Liver (tissue), 10 donors: ENCODE measurements at places on chromosomes 2 and 18.

GRCh38 chr2:172674034-172674967 is 61.3 kb upstream of the RAPGEF4 start:
- peak; percentile 61 for DNase-seq

- DNase-seq = no peak
These were observed 217.7 kb downstream of the MBD5 start for GRCh38 chr2:148238561-148238960.

GRCh38 chr2:82819951-82820350 is 1639.1 kb downstream of the SUCLG1 start:
- no peak for DNase-seq

GRCh38 chr2:162565666-162566065 is 221.7 kb downstream of the GCA start:
- no peak for DNase-seq

GRCh38 chr2:239953418-239954061 is 71.6 kb downstream of the NDUFA10 start:
- no peak for DNase-seq

- DNase-seq = no peak
These were observed 1378.1 kb downstream of the DSC3 start for GRCh38 chr18:29664278-29665036.

- no peak for DNase-seq
These were observed 132.4 kb upstream of the RAB6C start for GRCh38 chr2:129847043-129847442.

- DNase-seq = no peak
These were observed 68.0 kb upstream of the RIOK3 start for GRCh38 chr18:23384778-23385736.

- DNase-seq = no peak
These were observed 47.4 kb downstream of the GBX2 start for GRCh38 chr2:236120829-236121228.

GRCh38 chr2:84841577-84841976 is 39.3 kb downstream of the TRABD2A start:
- DNase-seq = no peak

DNA sequence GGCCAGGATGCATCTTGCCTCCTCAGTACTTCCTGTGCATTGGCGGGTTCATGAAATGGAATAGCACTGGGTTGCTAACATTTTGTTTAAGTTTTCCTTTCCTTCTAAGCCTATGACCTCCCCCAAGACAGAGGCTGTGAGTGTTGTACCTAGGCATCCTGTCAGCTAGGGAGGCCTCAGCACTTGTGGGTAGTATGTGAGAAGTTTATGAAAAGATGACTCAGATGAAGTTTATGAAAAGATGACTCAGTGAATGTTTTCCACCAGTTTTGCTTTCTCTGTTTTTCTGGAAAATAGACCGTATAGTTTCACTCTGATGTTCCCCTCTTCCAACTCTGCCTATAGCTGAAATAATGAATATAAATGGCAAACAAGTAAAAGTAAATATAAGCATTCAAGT is 412.9 kb downstream of the TMEM182 start:
- DNase-seq = no peak

GRCh38 chr2:209208211-209208610 is 215.6 kb upstream of the MAP2 start:
- peak; percentile 43 for DNase-seq

- no peak for DNase-seq
These were observed 129.4 kb downstream of the RAD51AP2 start for GRCh38 chr2:17388798-17389197.

DNA sequence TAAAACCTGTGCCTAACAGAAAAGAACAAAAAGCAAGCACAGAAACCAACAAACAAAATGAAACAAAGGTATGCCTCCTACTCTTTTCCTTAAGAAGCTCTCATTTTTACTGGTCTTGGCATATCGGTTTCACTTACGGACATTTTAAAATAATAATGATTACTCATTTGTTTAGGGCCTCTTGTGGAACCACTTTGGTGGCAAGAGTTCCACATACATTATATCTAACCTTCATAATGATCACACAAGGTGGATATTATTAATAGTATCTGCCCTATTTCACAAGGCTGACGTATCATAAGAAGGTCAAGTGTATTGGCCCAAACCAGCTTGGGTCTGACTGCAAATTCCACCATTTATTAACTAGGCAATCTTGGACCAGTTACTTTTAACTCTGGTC is 304.7 kb downstream of the TCF4 start:
- no peak for DNase-seq

DNA sequence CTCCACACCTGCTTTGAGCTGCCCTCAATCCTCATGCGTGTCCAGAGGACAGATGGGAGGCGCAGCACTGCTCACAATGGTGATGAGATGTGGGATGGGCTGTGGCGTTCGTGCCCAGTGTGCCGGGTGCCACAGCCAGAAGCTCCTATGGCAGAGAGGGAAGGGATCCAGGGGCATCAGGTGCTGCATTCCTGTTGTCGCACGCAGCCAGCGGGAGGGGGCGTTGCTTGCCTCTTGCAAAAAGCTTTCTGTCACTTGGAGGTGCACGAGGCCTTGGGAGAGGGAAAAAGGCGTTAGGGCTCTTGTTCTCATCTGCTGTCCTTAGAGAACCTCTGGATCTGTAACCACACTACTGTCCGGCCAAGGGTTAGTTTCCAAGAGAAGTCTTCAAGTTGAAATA is 29.2 kb upstream of the ALLC start:
- DNase-seq = peak; percentile 28

DNA sequence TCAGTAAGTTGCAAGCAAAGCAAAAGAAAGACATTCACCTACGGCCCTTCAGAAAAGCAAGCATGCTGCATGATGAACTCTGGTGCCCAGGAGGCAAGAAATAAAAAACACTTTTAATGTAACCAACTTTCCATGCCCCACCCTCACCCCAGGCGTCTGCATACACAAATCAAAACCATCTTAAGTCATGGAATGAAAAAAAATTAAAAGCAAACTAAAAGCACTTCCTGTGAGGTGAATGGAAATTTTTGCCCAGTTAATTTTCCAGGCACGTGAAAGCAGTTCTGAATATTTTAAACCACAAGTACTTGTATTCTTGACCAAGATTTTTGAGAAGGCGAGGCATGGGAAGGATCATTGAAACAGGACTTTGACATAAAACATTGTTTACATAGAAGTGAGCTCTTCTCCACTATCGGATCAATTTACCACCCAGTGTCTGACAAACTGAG is 2.5 kb upstream of the ICOS start:
- DNase-seq = no peak

- no peak for DNase-seq
These were observed 17.3 kb downstream of the PDCD1 start for GRCh38 chr2:241841181-241842066.

- DNase-seq = peak; percentile 40
These were observed 182.3 kb downstream of the INO80D start for GRCh38 chr2:205903549-205904129.

- DNase-seq = no peak
These were observed 162.8 kb downstream of the GCA start for GRCh38 chr2:162506706-162507105.

DNA sequence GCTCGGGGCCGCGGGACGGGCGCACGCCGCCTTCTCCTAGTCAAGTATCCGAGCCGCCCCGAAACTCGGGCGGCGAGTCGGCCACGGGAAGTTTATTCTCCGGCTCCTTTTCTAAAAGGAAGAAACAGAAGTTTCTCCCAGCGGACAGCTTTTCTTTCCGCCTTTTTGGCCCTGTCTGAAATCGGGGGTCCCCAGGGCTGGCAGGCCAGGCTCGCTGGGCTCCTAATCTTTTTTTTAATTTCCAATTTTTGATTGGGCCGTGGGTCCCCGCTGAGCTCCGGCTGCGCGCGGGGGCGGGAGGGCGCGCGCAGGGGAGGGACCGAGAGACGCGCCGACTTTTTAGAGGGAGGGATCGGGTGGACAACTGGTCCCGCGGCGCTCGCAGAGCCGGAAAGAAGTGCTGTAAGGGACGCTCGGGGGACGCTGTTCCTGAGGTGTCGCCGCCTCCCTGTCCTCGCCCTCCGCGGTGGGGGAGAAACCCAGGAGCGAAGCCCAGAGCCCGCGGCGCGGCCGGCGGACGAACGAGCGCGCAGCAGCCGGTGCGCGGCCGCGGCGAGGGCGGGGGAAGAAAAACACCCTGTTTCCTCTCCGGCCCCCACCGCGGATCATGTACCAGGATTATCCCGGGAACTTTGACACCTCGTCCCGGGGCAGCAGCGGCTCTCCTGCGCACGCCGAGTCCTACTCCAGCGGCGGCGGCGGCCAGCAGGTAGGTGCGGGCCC is 617 bp downstream of the FOSL2 start:
- DNase-seq = peak; percentile 47

DNA sequence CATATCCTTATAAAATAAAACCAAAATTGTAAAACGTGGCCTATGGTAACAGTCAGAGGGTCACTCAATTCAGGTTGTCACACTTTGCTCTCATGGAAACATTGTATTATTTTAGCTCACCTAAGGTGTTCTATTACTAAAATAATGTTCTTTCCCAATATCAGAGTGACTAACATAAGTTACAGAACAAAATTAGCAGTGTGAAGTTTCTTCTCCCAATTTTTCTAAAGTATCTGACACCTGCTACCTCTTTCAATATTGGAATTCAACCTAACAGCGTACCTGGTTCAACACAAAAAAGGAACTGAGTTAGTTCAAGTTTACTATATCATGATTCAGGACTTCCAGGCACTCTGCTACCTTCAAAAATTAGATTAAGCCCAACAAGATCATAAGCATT is 190.4 kb downstream of the ZEB2 start:
- no peak for DNase-seq

GRCh38 chr2:12679550-12680072 is 37.1 kb upstream of the TRIB2 start:
- DNase-seq = no peak

- DNase-seq = no peak
These were observed 154.1 kb upstream of the ZSWIM2 start for GRCh38 chr2:187003038-187003554.

DNA sequence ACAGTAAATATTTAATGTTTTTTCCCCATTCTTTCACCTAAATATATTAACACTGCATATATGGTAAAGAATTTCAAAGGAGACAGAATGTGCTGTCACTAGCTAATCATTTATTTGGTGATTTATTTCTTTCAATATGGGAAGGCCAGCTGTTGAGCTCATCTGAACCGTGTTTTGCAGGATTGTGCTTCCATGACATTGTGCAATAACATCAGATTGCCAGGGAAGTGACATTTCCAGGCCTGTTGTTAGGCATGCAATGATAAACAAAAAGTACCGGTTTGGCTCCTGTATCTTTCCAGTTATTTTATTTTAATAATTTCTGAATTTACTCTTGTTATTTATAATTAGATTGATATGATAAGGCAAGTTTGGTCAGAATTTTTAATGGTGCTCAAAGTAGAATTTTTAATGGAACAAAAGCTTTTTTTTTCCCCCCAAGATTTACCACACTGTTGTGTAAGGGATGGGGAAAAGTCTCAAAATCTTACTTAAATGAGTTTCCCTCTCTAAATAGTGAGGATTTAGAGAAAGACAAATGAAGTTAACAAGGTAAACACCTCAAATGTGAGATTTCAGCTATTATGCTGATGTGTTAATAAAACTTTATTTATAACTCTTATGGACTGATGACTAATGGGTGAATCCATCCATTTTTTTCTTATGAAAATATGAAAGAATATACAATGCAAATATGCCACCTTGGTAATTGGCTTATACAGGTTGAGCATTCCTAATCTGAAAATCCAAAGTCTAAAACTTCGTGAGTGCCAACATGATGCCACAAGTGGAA is 52.7 kb downstream of the MALT1 start:
- DNase-seq = no peak

- no peak for DNase-seq
These were observed 123.8 kb upstream of the DLX2 start for GRCh38 chr2:172226244-172227061.

- DNase-seq = no peak
These were observed 1.9 kb downstream of the ACTR1B start for GRCh38 chr2:97661927-97662326.

DNA sequence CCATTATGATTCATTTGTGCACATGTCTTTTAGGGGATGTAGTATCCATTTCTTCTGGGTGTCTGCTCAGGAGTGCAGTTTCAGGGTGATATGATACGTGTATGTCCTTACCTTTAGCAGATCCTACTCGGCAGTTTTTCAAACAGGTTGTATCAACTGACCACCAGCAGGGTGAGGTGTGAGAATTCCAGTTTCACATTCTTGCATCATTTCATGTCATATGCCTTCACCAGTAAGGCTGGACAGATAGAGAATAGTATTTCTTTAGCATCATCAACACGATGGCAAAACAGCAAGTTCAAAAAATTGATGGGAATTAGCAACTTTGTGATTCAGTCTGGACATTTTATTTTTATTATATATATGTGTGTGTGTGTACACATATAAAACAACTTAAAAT is 230.0 kb upstream of the TPO start:
- no peak for DNase-seq

- no peak for DNase-seq
These were observed 27.5 kb downstream of the TFCP2L1 start for GRCh38 chr2:121257480-121257840.

DNA sequence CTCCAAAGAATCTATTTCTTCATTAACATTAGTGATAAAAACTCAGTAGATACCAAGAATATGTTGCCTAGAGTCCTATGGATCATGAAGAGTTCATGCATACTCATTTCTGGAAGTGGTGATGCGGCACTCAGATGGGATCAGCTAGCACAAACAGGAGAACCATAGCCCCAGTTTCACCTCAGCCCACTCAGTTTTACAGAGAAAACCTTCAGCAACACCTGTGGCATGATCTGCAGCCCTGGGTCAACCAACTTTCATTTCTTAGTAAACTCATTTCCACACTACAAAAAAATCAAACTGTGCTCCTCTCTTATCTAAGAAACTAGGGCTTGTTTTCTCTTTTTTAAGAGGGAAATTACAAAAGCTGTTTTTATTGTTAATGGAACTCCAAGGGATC is 569.4 kb downstream of the CCDC85A start:
- no peak for DNase-seq

- no peak for DNase-seq
These were observed 65.1 kb upstream of the RPRM start for GRCh38 chr2:153543635-153544071.

DNA sequence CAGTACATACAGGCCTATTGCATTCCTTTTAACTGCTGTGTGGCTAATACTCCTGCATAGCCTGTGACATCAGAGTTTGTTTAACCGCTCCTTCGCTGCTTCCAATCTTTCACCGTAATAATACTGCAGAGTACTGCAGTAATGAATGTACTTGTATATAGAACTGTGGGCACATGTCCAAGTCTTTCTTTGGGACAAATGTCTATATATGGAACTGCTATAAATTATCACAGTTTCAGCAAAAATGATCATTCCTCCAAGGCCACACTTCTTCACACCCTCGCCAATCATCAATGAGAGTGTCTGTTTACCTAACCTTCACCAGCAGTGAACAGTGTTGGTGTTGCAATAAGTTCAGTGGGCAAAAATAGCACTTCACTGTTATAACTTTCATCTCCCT is 230.4 kb downstream of the SP3 start:
- DNase-seq = no peak
